Activated T-cell treated with anti-CD3 and anti-CD28 coated beads, Interleukin-2, amount 50 U/mL, for 72 hours (primary cell): ENCODE measurements at places on chromosomes 3 and 15.

DNA sequence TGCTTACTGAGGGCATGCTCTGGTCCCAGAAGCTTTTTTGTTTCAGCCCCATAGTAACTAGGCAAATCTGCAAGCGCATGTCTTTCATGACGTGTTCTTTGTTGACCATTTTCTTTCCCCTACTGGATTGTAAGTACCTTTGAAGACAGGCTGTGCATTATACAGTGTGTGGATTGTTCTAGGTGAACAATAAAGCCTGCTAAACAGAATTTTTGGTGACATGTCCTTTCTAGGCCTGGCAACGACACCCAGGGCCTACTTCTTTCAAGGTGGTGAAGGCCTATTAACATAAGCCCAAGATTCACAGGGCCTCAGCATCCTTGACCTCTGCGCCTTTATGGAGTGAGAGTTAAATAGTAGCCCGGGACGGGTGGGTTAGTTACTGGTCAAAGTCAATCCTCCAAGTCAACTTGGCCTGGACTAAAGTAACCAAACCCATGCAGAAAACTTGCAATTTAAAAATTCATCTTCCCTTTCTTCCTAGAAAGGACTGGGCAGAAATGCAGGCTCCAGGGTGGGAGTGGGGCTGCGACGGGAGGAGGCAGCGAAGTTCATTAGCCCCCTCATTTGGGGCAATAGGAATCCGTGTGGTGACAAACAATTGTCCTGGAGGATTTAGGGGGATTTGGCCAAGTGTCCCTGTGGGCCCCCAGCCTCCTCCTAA lies 37.6 kb upstream of the TRIM71 start:
- DNase-seq, result no peak

- DNase-seq, result no peak
Measured at GRCh38 chr15:65292938-65293518, 2.8 kb upstream of the RNU5A-1 start.

GRCh38 chr3:127139601-127140500 lies 53.1 kb upstream of the PRR23E start:
- no peak for DNase-seq

GRCh38 chr3:17752876-17753631 lies 10.6 kb upstream of the TBC1D5 start:
- DNase-seq, result no peak

GRCh38 chr3:49273825-49274532 lies 3.1 kb downstream of the C3orf62 start:
- DNase-seq, result no peak
